ENCODE measurements at places on chromosomes 7 and 10.

DNA sequence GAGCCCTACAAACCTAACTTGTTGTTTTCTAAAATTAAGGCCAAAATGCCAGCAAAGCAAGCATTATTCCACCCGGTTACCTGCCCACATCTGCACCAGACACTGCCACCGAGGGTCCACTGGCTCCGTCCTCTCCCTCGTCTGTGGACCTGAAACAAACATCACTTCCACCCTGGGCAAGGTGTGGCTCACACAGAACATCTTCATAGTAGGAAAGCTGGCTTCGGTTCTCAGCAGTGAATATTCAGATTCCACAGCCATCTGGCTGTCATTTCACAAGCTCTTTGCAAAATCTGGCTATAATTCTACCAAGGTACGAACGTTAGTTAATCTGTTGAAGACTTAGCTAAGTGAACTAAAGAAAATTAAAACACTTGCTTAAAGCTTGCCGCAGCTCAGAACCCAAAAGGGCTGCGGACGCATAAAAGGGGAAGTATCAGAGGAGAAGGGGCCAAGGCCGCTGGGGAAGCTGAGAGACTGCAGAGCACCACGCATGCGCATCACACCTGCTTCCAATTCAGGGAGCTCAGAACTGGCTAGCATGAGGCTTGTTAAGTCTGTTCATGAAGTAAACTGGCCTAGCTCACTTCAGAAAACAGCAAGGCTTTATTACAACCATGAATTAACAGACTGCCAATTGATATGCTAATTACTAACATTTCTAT lies 46.1 kb downstream of the PTPRN2 start:
- peak; percentile 60 for DNase-seq

GRCh38 chr7:91620827-91621226 lies 259.7 kb downstream of the MTERF1 start:
- DNase-seq: no peak

- DNase-seq: no peak
Measured at GRCh38 chr10:119285495-119286267, 78.3 kb downstream of the GRK5 start.

GRCh38 chr7:31408140-31408729 lies 67.7 kb upstream of the NEUROD6 start:
- no peak for DNase-seq

- DNase-seq: no peak
Measured at GRCh38 chr10:123869020-123869414, 22.6 kb downstream of the CPXM2 start.

DNA sequence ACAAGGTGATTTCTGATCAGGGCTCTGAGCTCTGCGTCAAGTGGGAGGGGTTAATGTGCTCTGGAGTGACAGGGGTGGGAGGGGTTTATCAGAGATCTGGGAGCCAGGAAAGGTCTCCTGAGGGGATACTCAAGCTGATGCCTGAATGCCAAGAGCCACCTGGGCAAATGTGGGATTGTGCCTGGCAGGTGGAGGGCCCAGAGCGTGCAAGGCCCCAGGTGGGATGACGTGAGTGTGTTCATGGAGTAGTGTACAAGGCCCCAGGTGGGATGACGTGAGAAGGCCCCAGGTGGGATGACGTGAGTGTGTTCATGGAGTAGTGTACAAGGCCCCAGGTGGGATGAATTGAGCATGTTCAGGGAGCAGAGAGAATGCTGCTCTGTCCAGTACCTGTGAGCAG lies 610.3 kb downstream of the PTPRN2 start:
- no peak for DNase-seq

- DNase-seq: no peak
Measured at GRCh38 chr10:80506189-80506575, 31.5 kb upstream of the SH2D4B start.

Measured in KG1 (cell line).